ENCODE measurements at places on chromosomes 2 and 18.

DNA sequence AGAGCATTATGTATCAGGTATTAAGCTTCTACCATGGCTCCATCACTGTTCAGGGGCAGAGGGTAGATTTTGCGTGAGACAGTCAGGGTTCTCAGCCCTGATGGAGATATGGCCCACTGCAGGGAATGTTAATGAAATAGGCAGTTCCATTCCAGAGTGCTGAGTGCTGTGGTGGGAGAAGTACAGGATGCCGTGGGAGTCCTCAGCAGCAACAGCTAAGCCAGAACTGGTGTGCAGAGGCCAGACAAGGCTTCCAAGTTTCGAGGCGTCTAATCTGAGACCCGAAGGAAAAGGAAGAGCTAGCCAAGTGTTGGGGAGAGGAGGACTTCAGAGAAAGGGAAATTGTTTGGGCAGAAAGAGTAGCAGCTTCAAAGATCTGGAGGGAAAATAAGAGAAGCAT, 30.2 kb upstream of the MAPRE2 start:
- DNase-seq, result no peak

DNA sequence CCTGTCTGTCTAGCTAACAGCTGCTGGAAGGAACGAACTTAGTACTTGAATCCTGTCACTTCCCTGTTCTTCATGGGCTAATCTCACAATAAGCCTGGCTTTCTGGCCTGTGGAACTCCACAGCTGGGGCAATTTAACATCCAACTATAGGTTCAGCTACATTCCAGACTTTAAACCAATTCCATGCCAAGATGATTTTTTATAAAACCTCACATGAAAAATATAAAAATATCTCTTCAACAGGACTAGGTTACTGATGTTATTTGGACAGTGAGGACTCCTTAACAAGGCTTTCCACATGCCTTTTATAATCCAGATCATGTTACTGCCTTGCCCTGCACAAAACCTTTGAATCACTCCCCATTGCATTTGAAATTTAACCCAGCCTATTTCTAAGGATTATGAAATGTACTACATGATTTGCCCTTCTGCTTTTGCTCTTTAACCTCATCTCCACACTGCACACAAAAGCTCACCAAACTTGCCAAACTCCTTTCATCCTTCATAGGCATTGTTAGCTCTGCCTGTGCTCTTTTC, 863.2 kb upstream of the CHAC2 start:
- DNase-seq, result no peak

- DNase-seq, result no peak
Measured at GRCh38 chr2:118689456-118689855, 158.0 kb downstream of the EN1 start.

GRCh38 chr2:19020144-19021099, 338.0 kb downstream of the OSR1 start:
- no peak for DNase-seq

DNA sequence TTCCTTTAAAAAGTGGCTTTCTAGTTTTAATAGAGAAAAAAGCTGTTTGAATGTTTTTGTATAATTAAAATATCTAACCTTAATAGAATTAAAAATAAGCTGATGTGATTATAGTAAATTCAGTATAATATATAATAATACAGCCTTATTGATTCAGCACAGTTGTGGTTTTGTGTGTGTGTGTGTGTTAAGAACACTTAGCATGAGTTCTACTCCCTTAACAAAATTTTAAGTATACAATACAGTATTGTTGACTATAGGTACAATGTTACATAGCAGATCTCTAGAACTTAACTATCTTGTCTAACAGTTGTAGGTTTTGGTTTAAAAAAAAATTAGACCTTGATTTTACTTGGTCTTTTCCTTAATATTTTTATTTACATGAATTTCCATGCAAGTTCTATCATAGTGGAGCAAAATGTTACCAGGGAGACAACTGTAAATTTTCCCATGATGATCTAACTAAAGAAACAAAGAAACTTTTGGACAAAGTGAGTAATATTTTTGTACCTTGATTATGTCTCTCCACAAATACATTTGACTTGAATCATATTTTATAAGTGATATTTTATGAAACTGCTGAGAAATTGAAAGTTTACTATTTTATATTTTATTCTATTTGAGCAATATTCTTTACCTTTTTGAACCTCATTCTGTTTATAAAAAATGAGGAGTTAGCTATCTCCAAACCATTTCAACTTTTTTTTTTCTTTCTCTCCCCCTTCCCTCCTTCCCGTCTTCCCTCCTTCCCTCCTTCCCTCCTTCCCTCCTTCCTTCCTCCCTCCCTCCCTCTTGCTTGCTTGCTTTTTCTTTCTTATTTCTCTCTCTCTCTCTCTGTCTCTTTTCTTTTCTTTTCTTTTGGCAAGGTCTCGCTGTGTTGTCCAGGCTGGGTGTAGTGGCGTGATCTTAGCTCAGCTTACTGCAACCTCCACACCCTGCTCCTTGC, 46.3 kb downstream of the ZC3H6 start:
- no peak for DNase-seq

DNA sequence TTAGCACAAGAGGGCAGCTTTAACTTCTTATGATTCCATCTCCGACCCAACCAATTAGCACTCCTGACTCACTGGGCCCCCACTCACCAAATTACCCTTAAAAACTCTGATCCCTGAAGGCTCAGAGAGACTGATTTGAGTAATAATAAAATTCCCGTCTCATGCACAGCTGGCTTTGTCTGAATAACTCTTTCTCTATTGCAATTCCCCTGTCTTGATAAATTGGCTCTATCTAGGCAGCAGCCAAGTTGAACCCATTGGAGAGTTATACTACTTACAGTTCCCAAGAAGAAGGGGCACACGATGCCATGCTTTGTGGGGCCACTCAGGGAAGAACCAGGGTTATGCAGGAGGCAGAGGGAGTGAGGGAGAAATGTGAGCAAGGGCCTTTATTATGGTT, 632.8 kb downstream of the TSN start:
- DNase-seq, result no peak

DNA sequence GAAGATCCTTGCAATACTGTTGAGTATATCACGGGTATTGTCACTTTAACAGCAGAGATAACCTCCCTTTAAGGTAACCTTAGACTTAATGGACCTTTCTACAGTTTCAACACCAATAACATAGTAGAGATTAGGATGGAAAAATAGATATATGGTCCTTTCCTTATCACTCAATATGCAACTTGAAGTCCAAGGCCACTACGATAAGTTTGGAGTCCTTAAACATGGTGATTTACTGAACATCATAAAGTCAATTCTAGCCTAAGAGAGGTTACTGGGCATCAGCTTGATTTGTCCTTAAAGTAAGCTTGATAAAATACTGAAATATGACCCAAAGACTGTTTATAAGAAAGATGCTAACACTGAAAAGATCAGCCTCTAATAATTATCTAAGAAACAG, 203.2 kb downstream of the STK39 start:
- DNase-seq, result no peak

DNA sequence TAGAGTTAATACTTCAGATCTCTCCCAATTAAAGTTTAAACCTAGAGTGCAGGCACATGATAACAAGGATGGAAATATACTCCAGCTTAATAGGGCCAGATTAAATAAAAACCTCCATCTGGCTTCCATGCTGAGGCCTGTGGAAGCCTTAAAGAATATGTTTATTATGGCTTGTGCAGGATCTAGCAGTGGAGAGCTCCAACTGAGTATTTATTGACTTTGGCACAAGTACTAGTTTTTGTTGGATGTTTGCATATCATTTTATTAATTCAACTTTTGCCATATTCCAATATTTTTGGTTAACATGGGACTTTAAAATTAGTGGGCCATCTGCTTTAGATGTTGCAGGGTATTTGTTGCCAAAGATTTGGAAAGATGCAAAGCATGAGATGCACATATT, 860.4 kb upstream of the SOX11 start:
- DNase-seq, result no peak

DNA sequence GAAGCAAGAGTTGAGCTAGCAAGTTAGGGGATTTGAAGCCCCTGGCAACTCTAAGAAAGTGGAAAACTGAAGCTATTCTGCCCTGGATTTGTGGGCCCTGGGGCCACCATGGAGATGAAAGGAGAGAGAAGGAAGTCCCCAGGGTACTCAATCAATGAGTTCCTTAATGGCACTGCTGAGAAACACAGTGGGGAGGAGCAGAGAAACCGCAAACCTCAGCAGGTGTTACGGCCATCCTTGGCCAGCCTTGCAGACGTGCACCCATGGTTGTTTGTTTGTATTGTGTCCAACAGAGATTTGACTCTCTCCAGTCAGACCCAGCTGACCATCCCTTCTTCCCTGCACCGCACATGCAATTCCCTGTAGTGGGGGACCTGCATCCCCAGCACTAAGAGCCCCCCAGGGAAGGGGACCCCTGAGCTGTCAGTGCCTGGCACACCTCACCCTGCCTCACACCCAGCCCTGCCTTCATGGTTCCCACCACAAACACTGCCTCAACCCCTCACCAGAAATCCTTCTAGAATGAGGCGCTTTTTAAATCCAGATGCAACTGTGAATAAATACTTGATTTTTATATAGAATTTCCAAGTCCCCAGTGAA, 255.3 kb downstream of the SH3BP4 start:
- no peak for DNase-seq

GRCh38 chr2:71389384-71390072, 57.9 kb downstream of the ZNF638 start:
- DNase-seq, result no peak

GRCh38 chr2:53452400-53452799, 315.2 kb upstream of the CHAC2 start:
- no peak for DNase-seq

GRCh38 chr2:209322905-209323512, 100.8 kb upstream of the MAP2 start:
- no peak for DNase-seq

GRCh38 chr18:73975266-73975665, 172.4 kb downstream of the FBXO15 start:
- DNase-seq, result no peak

DNA sequence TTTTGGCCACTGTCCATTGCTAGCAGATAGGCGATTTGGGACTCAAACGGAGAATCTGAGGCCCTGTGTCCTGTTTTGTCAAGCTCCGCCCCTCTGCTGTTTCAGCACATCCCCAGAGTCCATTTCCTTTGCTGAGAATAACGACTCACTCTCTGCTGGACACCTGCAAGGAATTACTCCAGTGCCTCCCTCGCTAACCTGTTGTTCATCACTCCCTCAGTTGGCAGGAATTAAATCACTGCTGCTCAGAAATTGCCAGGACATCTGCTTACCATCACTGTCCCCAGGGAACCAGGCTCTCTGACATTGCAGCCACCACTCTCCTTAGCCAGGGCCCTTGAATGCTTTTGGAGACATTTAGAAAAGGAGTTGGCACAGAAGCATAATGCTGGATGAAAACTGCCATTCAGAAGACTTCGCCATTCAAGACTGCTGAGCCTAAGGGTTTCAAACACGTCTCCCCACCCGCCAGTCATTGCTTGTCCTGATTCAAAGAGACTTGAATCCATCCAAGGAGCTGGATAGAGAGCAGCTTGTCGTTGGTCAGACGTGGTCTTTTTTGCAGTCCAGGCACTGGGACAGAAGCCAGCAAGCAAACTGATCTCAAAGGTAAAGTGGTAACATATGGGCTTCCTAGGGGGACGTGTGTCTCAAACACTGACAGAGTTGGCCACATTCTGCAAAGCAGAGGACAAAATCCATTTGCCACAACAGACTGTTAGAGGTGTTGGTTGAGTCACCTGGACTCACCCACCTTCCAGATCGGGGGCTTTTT, 155.3 kb downstream of the UXS1 start:
- DNase-seq, result no peak

DNA sequence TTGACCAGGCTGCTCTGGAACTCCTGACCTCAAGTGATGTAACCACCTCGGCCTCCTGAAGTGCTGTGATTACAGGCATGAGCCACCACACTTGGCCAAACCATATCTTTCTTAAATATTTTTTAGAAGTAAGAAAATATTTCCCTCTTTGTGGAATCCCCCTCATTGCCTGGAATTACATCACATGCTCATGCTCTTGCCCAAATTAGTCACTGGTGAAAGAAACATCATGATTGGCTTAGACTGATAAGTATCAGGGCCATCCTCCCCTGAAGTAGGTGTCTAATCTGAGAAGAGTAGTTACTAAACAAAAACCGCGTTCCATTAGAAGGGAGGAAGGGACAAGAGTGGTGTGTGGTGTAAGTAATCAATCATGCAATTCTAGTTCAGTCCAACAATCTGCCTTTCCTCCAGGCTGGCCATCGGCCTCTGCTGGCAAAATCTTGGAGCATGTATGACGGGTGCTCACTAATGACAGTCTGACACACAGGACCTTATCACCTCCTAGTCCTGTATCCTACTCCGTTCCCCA, 52.3 kb upstream of the SCG2 start:
- DNase-seq, result no peak

DNA sequence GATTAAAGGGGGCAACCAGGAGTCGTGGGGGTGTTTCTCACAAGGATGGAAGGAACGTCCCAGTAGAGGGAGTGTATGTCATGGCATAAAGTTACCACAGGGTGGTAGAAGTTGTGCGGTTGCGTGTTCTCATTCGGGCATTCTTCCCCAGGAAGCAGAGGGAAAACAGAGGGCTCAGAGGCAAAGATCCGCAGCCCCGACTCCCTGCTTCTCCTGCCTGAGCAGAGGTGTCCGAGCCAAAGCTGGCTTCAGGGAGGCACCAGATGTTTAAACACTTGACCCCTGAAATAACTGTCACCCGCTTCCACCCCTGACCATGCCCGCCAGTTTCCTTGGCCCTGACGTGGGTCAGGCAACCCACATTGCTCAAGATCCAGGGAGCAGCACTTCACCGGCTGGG, 83.7 kb downstream of the EN1 start:
- no peak for DNase-seq

DNA sequence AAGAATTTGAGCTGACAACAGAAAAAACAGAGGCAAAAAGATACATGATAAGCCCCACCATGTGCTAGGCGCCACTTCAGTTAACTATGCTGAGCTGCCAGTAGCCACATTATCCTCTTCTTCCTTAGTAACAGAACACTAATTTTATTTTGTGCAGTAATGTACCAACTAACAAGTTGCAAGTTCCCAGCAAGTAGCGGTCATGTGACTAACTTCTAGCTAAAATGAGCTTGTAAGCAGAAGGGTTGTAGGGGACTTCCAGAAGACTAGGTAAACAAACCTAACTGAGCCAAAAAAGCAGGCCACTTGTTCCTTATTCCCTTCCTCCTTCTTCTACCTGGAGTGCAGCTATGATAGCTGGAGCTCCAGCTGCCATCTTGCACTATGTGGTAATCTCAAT, 75.5 kb downstream of the DTNB start:
- DNase-seq, result no peak

- no peak for DNase-seq
Measured at GRCh38 chr2:190663348-190663747, 14.5 kb downstream of the NAB1 start.

- DNase-seq, result no peak
Measured at GRCh38 chr18:59395226-59396175, 36.4 kb upstream of the LMAN1 start.

- no peak for DNase-seq
Measured at GRCh38 chr2:32711219-32711618, 83.4 kb downstream of the TTC27 start.

DNA sequence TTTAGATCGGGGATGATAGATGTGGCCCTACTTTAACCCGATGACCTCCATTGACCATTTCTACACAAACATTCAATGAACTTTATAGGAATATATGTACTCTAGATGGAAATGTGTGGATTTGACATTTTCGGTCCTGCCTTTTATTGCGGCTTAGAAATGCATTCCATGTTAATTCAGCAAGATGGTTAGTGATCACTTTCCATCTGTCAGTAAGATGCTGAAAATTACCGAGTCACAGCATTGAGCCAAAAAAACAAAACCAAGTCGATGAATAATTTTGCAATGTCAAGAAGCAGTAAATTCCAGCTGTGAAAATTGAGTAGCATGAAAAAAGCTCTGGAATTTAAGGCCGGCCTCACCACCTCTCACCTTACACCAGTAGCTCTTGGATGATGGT, 1642.6 kb upstream of the NXPH2 start:
- no peak for DNase-seq
